ENCODE measurements at places on chromosomes 6 and 20.

GRCh38 chr6:157079771-157080170, 243.5 kb downstream of the TMEM242 start:
- no peak for DNase-seq

GRCh38 chr6:169345146-169345545, 91.5 kb upstream of the THBS2 start:
- no peak for DNase-seq

DNA sequence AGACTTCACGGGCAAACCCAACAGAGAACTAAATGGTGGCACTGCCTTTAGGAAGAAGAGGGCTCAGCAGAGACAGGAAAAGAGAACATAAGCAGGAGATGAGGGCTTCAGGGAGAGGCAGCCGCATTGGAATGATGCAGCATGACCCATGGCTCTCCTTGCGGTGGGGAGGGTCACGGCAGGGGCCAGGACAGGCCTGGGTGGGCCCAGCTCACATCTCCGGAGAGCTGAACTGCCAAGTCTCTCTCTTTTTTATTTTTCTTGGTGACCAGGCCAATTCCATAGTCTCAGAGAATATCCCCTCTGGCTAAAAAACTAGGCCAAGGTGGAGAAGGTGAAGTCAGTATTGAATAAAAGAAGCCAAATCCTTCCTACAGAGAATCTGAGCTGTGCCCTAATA, 77.5 kb upstream of the TRAF3IP2 start:
- no peak for DNase-seq

DNA sequence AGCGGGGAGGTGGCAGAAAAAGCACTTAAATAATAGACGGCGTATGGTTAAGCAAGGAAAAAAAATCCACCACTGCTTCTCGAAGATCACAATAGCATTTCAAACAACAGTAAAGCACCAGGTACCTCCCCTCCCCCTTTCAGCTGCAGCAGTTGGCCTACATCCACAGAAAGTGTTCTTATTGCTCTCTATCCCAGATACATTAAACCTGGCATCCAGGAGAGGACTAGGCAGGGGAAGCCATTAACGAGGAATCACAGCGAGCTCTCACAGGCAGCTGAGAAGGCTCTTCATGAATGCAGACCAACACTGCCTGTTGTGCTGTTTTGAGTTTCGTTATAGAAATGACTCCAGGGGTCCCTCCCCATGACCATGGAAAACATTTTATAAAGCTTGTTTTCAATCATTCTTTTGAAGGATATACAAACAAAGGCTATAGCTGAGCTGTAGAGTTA, 11.8 kb downstream of the FYN start:
- no peak for DNase-seq

DNA sequence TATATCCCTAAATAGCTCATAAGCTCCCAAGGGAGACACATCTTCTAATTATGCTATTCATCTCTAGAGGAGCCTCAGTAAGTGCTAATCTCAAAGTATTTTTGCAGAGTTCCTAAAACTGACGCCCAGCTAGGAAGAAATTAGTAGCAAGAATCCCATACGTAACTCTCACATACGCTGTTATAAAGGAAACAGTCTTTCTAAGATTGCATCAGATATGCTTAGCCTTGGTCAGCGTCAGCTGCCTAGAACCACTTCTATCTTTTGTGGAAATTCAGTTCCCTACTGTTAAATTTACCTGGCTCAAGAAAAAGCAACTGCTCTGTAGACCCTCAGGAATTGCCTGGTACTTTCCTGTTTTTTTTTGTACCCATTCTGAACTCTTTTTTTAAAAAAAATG, 13.6 kb downstream of the RIPOR2 start:
- no peak for DNase-seq

Measured in effector CD4-positive, alpha-beta T cell (primary cell).